ENCODE measurements at places on chromosomes 7 and 10.

GRCh38 chr7:136874393-136875032, 6.1 kb downstream of the CHRM2 start:
- DNase-seq: peak; percentile 49

- DNase-seq: peak; percentile 89
Observed at GRCh38 chr10:50312464-50313437, 61.4 kb upstream of the ASAH2 start.

GRCh38 chr7:76063525-76063924, 15.6 kb downstream of the MDH2 start:
- DNase-seq: no peak

DNA sequence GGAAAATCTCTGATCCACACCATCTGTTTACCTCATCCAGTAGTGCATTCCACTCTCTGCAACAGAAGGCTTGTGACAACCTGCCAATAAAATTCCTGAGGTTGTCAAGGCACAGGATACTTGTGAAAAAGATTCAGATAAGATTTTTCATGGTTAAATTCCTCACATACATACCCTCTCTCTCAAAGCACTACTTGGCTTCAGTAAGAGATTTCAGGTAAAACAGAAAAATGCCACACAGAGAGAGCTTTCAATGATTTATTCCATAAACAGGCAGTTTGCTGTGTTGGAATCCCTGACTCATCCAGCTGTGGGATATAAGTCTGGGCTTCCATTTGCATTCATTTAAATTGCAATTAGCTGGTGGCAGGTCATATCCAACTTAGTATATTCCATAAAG, 99.7 kb upstream of the CAV2 start:
- peak; percentile 63 for DNase-seq

GRCh38 chr10:80497187-80498077, 40.3 kb upstream of the SH2D4B start:
- peak; percentile 50 for DNase-seq

- no peak for DNase-seq
Observed at GRCh38 chr10:90635111-90635765, 222.6 kb downstream of the HTR7 start.

- DNase-seq: peak; percentile 7
Observed at GRCh38 chr10:93921338-93921737, 27.6 kb downstream of the SLC35G1 start.

DNA sequence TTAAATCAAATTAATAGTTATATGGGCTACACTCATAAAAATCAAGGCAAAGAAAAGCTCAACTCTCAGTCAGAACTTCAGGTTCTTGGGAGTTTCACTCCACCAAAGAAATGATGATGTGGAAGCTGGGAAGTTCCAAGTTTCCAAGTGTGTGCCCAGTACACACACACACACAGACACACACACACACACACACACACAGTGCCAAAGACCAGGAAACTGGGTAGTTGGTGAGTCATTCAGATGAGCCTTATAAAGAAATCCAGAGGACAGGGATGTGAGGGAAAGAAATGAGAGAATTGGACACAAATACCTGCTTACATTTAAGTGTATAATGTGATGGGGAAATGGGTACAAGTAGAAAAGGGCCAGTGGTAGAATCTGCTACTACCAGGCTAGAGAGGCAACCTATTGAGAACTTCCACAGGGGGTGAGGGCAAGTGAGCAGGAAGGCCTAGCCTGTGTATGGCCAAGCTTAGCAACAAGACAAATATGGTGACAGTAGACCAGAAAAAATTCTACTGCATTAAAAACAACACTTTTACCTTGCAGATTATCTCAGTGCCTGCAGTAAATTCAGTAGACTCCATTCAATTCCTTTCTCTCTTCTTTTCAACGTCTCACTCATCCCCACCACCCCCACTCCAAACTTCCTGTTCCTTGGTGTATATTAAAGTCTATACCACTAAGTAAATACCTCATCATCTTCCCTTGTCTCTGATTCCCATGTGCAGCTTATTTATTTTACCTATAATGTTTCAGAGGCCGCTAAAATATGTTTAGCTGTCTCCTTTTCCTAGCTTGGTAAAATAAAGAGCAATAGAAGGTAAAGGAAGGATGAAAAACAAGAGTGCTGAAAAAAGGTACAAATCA, 95.0 kb downstream of the CABCOCO1 start:
- DNase-seq: peak; percentile 71

DNA sequence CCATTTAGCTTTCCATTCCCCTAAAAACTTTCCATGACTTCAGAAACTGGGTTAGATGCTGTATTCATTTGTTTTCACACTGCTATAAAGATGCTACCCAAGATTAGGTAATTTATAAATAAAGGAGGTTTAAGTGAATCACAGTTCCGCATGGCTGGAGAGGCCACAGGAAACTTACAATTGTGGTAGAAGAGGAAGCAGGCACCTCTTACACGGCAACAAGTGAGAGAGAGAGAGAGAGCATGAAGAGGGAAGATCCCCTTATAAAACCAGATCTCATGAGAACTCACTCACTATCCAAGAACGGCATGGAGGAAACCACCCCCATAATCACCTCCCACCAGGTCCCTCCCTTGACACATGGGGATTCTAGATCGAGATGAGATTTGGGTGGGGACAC, 336.8 kb downstream of the TFEC start:
- no peak for DNase-seq

GRCh38 chr7:39565538-39565937, 666 bp upstream of the YAE1 start:
- DNase-seq: no peak

- DNase-seq: no peak
Observed at GRCh38 chr7:47604496-47604890, 22.6 kb upstream of the TNS3 start.

DNA sequence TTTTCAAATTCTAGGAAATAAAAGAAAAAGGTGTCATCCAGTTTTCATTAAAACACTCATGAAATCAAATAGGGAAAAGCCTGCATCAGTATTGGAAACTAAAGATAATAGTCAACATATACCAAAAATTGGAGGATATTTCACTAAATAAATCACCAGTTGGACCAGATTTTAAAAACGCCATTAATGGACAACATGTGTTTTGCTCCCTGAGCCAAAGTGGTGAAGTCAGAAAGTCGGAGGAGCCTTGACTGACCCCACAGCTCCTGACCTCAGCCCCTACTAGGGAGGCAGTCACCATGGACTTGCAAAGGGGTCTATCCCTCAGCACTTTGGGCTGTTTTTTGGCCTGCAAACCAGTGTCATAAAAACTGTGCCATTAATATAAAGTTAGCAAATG, 98.3 kb upstream of the SEC61G start:
- no peak for DNase-seq

GRCh38 chr7:46957195-46957594, 624.7 kb downstream of the TNS3 start:
- DNase-seq: no peak

- DNase-seq: no peak
Observed at GRCh38 chr10:123797813-123798212, 93.8 kb downstream of the CPXM2 start.

- no peak for DNase-seq
Observed at GRCh38 chr7:86949052-86949778, 110.2 kb downstream of the ELAPOR2 start.

GRCh38 chr10:89235073-89235798, 16.3 kb downstream of the LIPA start:
- DNase-seq: no peak

- DNase-seq: peak; percentile 40
Observed at GRCh38 chr7:148303295-148304082, 287.1 kb upstream of the C7orf33 start.

- DNase-seq: no peak
Observed at GRCh38 chr7:8597565-8597964, 164.2 kb downstream of the NXPH1 start.

DNA sequence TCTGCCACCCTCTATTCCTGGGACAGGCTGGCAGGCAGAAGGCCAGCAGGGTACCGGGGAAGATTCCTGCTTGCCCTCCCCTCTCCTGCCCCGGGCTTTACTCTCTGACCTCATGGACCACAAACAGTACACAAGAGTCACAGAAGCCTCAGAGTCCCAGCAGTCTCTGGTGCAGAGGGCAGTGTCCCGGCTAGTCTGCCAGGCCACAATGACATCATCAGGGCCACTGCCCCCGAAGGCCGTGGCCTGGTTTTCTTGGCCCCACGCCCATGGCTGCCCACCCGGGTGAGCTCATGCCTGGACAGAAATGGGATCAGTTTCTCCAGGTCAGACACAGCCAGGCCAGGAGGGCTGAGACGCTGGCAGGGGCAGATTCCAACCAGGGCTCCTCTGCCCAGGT, 91.9 kb downstream of the MYL10 start:
- peak; percentile 55 for DNase-seq

- DNase-seq: no peak
Observed at GRCh38 chr10:132808383-132809231, 22.7 kb upstream of the NKX6-2 start.

DNA sequence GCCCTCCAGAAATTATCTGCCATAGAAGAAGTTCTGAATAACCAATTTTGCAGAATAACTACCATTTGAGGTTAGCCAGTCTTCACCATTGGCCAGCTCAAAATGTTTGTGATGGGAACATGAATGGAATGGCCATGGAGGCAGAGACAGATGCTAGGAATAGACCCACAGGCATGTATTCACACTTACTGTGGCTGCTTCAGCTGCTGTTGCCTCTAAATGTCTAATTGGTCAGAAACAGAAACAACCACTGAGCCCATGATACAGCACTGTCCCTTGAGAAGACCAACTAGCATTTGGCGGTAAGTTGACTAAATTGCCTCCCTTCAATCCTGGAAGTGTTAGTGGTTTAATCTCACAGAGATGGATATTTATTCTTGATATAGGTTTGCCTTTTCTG, 38.6 kb upstream of the TAS2R16 start:
- DNase-seq: no peak

DNA sequence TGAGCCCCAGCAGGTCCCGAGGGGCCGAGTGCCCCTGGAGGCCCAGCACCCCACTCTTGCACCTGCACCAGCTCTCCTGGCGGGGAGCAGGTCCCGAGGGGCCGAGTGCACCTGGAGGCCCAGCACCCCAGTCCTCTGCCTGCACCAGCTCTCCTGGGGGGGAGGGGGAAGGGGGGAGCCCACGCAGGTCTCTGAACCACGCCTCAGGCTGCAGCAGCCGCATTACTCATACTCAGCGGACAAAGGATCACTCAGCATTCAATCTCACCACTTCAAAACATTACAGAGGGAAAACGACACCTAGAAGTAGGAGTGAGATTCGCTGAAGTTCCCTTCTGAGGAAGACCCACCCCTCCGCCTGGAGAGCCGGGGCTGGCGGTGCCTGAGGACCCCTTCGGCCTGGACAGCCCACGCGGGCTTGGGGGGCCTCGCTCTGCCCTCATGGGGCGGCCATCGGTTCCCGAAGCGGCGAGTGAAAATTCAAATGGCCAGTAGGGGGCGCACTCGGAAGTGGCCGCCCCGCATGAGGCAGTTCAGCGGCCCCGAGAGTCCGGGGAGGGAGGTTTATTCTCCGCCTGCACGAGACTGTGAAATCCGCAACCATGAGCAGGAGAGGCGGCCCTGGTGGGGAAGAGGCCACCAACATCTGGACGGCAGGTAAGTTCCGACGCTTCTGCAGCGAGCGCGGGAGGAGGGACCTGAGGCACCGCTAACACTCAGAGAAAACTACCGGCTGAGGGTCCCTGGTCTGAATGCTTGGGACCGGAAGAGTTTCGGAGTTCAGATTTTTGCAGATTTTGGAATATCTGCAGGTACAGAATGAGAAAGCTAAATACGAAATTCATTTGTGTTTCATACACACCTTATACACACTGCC, 1.1 kb upstream of the GPER1 start:
- DNase-seq: peak; percentile 76

DNA sequence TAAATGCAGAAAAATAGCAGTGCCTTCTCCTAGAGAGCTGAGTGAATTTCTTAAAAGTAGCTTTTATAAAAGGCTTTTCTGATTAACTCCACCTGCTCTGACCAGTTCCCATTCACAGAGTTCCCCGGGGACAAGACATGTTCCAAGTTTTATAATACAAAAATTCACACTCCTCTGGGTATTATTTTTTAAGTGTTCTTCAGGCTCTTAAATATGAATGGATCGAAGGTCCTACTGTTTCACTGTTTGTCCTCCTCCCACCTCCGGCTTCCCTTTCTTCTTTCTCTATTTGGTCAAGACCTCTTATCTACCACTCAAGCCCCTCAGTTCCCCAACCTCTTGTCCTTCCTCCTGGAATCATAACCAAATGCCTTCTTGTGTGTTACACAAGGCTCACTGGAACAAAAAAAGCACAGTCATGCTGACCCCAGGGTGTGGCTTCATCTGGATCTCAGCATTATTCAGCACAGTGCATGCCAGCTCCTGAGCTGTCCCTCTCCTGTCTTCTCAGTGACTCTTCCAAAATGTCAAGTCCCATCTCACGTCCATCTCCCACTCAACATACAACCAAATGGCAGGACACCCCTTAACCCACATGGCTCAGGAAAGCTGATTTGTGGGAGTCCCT, 222.4 kb downstream of the SORCS1 start:
- no peak for DNase-seq

DNA sequence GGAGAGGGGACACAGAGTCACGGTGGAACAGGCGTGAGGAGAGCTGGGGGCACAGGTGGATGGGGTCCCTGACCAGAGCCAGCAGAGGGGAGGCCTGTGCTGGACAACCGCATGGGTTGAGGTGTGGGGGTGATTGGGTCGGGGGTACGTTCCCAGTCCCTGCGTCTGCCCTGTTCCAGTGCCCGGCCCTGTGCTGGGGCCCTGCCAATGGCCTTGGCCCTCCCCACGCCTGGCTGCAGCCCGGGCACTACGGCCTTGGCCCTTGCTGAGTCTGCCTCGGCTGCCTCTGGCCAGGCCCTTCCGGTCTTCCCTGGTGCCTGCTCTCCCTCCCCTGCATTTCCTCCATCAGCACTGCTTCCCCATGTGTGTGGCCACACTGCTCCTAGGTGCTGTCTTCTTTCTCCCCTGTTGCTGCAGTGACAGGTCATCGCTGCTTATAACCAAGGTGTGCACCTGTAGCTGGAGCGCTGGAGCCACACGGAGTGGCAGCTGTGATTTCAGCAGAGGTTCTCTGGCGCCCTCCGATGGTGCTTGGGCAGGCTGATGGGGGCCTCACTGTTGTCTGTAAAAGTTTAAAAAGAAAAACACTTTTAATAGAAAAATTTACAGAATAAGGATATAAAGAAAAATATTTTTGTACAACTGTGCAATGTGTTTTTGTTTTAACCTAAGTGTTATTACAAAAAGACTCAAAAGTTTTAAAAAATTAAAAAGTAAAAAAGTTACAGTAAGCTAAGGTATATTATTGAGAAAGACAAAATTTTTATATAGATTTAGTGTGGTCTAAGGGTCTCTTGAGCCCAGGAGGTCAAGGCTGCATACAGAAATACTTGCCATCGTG, 45.2 kb upstream of the BHLHA15 start:
- DNase-seq: peak; percentile 42

- DNase-seq: peak; percentile 20
Observed at GRCh38 chr10:43091846-43092245, 15.0 kb downstream of the RET start.

GRCh38 chr7:154729056-154729455, 273.9 kb downstream of the PAXIP1 start:
- no peak for DNase-seq

DNA sequence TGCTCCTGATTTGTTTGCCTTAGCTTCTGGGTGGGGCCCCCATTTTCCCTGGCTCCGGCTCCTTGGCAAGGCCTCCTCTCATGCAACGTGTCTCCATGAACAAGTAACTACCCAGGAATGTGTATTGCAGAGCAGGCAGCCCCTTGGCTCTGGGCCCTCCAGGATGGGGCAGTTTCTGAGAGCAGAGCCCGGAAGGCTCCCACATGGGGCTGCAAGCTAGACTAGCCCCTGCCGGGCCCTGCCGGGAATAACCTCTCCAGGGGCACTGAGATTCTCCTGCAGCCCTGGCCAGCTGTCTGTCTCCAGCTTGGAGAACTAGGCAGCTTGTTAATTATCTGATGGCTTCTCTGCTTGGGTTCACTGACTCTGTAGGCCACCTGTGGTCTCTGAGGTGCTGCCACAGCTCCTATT, 184.0 kb upstream of the INHBA start:
- DNase-seq: peak; percentile 95

GRCh38 chr10:102289356-102289755, 44.0 kb downstream of the GBF1 start:
- DNase-seq: no peak
